ENCODE measurements at places on chromosomes 4 and X.

DNA sequence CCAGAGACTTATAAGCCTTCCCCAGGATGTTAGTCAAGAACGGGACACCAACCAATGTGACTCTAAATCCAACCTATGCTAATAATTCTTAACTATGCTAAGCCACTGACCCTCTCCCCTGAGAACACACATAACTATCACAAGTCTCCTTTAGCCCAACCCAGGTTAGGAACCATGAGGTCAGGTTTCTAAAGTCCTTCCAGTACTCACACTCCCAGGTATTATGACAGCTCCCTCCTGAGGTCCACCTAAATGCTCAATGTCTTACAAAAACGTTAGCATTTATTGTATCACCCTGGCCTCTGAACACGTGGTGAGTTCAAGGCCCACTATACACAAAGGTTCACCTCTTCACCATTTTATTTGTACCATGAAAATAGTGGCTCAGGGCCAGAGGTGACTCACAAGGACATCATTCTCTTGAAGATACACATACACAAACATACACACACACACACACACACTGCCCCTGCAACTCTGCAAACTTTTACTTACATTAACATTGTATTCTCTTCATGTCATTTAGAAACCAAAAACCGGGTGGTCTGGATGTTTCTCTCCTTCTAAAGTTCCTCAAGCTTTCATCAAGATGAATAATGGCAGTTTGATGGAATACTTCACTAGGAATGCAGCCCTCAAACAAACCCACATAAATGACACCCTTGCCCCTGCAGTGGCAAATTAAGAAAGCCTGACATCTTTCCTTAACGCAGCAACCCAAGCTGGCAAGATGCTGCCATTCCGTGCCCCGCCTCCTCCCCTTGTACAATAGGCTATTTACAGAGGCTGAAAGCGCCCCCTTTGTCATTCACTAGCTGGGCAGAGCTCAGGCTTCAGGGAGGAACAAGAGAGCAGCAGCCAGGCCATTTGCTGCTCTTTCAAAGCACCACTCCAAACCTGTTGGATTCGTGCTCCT, 17.7 kb downstream of the ACSL1 start:
- DNase-seq: peak; percentile 45

DNA sequence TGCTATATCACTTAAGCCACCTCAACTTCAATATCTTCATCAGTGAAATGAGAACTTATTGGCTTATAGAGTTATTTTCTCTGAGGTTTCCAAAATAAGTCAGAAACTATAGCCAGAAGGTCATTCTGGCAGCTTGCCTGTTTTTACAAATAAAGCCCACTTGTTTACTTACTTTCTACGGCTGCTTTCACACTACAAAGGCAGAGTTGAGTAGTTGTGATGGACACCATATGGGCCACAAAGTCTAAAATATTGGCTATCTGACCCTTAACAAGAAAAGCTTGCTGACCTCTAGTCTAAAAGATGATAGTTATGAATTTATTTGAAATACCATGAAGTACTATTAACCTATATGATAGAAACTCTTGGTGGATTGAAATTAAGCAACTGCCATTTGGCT, 67.3 kb upstream of the ATOH1 start:
- DNase-seq: no peak

DNA sequence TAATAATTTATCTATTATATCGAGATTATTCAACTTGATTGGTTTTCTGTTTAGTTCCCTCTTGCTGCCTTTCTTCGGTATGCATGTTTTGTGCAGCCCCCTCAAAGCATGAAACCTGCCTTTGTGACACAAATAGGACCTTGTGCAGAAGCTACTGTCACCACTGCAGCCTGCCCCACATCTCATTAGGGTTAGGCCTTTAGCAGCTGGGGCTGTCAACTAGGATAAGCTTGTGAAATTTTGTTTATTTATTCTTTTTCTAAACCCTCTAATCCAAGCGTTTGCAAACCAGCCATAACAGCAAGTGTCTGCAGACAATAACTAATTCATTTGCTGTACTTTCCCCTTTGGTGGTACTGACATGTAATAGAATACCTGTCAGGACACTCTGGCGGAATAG, 258.9 kb downstream of the RCHY1 start:
- DNase-seq: no peak

GRCh38 chr4:54746218-54746617, 88.5 kb downstream of the KIT start:
- DNase-seq: peak; percentile 33

DNA sequence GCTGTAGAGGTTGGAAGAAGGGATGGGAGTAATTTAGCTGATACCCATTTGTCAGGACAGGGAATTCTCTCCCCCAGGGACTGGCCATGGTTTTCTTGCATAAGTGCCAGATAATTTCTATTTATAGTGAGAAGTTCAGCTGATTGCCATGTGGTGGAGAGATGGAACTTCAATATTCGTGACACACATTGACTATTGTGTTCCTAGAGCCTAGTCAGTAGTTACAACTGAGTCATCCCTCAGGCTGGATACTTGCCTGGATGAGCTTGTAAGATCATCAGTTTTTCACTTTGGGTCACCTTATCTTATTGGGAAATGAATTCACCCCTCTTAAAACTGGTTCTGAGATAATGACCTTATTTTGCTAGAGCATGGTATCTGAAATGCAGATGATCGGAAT, 32.2 kb downstream of the CFAP299 start:
- no peak for DNase-seq

DNA sequence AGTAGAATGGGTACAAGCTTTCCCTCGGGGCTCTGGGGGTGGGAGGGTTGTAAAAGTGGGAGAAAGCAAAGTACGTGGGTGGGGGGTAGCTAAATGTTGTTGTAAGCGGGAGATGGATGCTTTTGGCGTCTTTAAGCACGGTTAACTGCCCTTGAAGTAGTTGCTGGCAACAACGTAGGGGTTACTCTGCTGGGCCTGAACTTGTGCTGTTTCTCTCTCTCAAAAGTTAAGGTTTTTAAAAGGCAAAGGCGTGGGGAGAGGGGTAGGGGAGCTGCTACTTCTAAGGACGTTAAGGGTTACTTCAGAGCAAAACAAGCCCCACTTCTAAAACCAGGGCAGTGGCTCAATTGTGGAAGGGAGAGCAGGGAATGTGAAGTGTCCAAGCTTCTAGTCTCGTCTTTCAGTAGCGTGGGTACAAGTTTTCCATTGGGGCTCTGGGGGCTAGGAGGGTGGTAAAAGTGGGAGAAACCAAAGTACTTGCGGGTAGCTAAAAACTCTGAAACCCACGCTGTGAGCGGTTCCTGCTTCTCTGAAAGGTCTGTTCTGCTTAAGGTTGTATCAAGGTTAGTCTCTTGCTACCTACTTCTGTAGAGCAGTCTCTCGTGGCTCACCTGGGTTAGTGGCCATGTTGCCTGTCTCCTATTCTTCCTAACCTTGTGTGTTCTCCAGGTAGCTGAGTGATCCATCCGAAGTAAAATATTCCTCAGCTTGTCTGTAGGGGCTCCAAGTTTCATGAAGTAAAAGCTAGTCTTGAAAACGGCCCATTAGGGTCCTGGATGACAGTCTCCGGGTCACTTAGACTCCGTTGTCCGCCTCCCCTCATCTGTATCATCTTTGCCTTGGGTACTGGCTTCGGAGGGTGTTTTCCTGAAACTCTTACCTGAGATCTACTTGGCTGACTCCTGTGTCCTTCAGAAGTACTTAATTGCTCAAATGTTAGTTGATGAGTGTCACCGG, 1.7 kb upstream of the WDR1 start:
- no peak for DNase-seq

Measured in skin of body (tissue), 3 donors.